ENCODE measurements at places on chromosomes 5 and 9.

- DNase-seq = no peak
These were observed 192.0 kb upstream of the PPP1R26 start for GRCh38 chr9:135287627-135288026.

DNA sequence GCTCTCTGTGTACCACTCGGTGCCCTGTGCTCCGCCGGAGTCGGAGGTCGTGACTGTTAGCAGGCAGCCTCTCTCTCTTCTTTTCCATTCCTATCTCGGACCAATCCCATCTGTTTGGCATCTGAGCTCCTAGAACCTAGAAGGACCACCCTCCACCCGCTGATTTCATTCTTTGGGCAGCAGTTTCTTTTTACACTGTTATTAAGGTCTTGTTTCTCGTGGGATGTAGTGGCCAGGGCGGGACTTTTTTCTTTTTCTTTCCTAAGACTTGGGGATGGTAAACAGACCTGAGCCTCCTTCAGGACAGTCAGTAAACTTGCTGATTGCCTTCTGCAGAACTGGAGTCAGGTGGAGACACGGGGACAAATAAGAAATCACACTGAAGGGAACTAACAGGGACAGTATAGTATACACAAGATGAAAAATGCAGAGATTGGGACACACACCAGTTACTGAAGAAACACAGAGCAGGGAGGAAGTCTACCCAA is 500 bp downstream of the URM1 start:
- no peak for DNase-seq

GRCh38 chr5:95633671-95634070 is 12.9 kb upstream of the RFESD start:
- no peak for DNase-seq

- DNase-seq = no peak
These were observed 12.0 kb downstream of the LRRC26 start for GRCh38 chr9:137157618-137158415.

DNA sequence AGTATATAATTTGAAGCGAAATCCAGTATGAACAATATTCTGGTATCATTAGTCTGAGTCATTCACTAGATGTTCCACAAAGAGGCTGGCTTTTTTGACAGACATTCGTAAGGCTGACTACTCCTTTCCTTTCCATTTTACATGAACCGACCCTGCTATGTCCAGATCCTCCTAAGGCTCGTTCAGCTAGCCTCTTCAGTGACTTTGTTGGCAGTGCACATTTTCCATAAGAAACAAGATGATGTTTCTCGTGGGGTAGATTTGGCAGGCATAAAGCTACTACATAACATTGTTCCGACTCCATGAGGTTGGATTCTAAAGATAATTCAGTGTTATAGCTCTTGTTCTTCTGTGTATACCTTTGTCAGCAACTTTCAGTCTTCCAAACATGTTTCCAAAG is 49.0 kb downstream of the ZNF462 start:
- DNase-seq = no peak

DNA sequence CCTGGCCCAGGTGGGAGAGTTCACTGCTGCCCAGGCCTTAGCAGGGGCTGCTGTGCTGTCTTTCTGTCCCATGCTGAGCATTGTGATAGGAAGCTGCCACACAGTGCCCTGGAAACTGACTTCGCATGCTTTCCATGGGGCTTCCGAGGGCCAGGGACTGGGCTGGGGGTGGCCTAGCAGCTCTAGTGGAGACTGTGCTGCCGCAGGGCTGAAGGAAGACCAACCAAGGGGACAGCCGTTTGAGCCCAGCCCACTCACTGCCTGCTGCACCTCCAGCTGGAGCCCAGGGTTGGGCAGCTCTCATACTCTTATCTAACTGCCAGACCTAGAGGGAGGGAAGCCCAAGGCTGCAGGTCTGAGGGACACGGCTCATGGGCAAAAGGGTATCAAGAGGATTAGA is 79.2 kb downstream of the RGS3 start:
- no peak for DNase-seq

GRCh38 chr5:87524217-87524616 is 111.5 kb upstream of the CCNH start:
- DNase-seq = no peak

DNA sequence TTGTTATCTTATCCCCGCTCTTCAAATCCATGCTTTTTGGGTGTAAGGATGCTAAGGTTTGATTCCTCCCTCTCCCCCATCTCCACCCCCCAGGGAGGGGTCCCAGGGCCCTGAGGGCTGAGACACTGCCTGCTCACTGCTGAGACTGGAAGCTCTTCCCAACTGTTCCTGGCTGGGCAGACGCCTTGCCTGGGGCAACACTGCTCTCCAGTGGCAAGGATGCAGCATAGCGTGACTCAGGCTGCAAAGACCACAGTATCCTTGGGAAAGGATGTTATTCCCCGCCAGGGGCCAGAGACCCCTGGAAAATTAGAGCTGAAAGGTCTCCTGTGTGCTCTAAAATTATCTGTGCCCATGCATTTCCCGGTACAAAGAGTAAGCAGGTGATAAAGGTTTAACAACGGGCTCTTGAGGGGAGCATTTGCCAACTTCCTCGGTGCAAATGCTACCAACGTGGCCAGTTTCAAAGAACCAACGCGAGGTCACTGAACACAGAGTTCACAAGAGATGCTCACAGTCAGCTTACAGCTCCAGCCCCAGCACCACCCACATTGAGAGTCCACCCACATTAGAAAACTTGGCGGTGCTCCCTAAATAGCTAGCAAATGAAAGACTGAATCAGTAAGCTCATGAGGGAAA is 271.9 kb downstream of the NSG2 start:
- DNase-seq = no peak

DNA sequence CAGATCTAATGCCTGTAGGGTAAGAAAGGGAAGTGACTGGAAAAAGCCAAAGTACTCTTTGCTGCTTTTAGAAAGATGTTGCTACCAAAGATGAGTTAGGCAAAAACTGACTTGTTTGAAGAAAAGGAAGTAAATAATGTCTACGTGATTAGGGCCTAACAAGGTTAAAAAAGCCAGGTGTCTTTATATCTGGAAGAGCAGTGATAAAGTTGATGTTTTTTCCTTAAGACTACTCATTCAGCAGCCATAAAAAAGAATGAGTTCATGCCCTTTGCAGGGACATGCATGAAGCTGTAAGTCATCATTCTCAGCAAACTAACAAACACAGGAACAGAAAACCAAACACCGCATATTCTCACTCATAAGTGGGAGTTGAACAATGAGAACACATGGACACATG is 13.5 kb upstream of the AMACR start:
- DNase-seq = no peak

GRCh38 chr5:15938961-15939360 is 240.6 kb downstream of the MARCHF11 start:
- no peak for DNase-seq

DNA sequence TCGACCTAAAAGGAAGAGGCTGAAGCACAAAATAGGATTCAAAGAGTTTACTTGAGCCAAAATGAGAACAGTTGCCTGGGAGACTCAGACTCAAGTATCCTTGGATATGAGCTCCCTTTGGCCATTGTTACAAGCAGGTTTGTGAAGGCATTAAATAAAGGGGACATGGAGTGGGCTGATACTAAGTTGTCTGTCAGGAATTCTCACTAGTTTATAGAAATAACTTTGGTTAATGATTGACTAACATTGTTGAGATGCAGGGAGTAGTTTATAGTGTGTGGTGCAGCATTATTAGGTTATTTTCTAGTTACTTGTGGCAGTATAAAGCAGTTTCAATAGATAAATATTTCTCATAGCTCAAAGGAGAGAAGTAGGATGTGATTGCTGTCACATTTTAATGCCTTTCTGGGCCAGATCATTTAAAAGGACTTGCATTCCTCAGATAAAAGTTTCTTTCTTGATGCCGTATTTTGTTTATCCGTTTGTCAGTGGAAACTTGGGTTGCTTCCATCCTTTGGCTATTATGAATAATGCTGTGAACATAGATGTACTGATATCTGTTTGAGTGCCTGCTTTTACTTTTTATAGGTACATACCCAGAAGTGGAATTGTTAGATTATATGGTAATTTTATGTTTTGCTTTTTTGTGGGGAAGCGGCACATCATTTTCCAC is 9.1 kb downstream of the AP3S1 start:
- DNase-seq = no peak

- no peak for DNase-seq
These were observed 148.9 kb downstream of the RXRA start for GRCh38 chr9:134475011-134475790.

GRCh38 chr5:75395277-75395676 is 58.3 kb downstream of the HMGCR start:
- no peak for DNase-seq

DNA sequence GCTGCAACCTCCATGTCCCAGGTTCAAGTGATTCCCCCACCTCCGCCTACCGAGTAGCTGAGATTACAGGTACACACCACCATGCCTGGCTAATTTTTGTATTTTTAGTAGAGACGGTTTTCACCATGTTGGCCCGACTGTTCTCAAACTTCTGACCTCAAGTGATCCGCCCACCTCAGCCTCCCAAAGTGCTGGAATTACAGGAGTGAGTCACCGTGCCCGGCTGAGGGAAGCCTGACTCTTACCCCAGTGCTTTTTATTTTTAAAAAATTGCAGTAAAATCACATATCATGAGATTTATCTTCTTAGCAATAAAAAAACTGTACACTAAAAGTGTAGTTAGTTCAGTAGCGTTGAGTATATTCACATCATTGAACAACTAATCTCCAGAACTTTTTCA is 105.3 kb downstream of the SLIT3 start:
- DNase-seq = no peak

DNA sequence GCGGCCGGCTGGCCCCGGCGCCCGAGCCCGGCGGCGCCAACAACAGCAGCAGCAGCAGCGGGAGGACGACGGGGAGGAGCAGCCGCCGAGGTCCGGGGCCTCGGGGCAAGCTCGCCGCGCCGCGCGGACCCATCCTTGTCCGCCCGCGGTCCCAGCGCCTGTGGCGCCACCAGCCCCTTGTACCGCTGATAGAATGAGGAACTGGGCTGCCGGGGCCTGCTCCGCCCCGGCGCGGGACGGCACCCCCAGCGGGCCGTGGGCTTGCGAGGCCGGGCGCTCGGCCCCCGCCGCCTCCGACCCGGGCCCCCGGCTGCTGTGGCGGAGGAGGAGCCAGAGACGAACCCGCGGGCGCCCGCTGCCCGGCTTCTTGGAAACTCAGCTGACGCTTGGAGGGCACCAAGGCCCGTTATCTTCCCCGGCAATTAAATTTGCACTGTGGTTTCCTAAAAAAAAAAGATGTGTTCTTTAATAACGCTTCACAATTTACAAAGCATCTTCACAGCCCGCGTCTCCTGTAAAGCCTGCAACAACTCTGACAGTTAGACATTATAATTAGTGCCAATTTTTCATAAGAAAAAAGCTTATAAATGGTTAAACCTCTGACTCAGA is at the start of gene ARSB:
Gene ARSB, minus strand, starts transcription at position 195 of the 609 bp plus-strand sequence. Its CDS starts 62 bp downstream, at position 133.
- no peak for DNase-seq

- DNase-seq = no peak
These were observed 20.6 kb downstream of the TCERG1 start for GRCh38 chr5:146467760-146468159.

GRCh38 chr5:141762790-141763368 is 80.8 kb upstream of the ARAP3 start:
- DNase-seq = no peak

DNA sequence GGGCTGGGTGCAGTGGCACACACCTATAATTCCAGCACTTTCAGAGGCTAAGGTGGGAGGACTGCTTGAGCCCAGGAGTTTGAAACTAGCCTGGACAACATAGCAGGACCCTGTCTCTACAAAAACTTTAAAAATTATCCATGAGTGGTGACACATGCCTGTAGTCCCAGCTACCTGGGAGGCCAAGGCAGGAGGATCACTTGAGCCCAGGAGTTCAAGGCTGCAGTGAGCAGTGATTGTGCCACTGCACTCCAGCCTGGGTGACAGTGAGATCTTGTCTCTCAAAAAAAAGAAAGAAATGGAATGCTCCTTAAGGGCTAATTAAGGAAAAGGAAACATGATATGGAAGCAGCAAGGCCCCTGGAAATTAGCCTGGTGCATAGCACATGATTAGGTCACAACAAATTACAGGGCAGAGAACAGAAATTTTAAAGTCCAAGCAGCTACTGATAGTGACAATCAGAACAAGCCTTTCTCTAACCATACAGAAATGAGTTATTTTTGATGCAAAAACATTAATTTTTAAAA is 19.5 kb downstream of the ANKH start:
- no peak for DNase-seq

GRCh38 chr9:107367727-107368502 is 84.8 kb downstream of the RAD23B start:
- no peak for DNase-seq
